ENCODE measurements at places on chromosomes 7 and 10.

- no peak for DNase-seq
Observed at GRCh38 chr10:109343293-109343692, 580.0 kb downstream of the XPNPEP1 start.

DNA sequence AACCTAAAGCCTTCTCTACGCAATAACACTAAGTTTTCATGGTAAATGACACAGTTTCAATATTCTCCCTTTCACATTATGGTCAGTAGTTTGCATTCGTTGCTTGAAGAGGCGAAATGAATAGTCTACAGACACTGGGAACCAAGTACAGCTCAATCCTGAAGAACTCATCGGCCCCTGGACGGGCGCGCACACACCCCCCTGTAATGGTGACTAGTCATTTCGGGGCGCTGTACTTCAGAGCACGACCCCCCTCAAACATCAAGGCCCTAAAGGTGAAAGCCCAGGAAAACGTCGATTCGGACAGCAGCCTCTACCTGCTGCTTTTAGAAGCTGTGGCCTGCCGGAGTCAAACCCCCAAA lies 1.0 kb downstream of the NT5C2 start:
- no peak for DNase-seq

DNA sequence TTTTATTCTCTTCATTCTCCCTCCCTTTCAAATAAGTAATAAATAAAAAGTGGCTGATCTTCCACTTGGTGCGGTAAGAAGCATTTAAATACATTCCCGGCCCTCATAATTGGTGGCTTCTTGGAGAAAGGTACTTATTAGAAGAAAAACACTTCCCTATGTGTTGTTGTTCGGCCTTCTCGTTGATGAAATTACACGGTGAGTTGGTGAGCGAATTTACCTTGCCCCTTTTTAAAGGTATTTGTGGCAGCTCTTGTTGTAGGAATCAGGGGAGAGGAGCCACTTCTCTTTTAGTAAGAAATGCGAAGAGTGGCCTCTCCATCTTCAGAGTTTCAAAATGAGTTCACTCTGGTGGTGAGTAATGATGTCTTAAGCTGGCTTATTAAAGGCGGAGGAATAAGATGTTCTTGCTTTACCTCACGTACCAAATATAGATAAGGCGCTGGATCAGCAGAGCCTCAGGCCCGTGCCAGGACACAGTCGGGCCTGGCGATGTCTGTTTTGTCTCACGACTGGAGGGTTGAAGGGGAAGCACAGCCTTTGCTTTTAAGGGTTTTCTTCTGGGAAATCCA lies 135.9 kb downstream of the CUX1 start:
- peak; percentile 21 for DNase-seq

- peak; percentile 23 for DNase-seq
Observed at GRCh38 chr10:24901686-24902399, 50.6 kb downstream of the PRTFDC1 start.

DNA sequence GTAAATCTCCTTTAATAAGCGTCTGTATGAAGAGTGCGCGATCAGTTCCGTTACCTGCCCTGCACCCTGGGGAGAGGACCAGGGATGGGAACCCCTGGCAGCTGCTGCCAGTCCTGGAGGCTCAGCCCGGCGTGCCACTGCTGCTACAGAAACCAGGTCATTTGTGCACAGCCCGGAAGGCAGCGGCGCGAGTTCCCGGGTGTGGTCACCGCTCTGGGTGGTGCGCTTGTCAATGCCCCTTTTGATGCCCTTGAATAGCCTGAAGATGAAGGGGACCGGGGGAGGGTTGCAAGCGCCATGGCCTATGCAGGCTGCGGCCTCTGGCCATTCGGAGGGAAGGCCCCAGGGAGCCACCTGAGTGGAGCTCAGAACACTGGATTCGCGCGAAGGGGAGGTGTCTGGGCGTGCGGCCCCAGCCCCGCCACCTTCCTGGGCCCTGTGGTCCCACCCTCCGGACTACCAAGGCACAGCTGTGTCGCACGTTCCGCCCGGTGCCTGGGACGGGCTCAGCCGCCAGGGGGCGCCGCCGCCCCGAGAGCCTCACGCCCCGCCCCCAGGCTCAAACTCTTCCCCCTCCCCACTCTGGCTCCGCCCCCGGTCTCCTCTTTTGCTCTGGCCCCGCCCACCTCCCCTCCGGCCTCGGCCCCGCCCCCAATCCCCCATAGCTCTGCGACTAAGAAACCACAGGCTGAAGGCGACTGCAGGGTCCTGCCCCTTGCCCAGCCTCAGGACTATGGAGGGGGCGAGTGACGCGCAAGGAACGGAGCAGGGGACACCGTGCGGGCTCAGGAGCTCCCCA lies 16.5 kb downstream of the AP5Z1 start:
- peak; percentile 82 for DNase-seq

Data from activated CD8-positive, alpha-beta T cell treated with anti-CD3 and anti-CD28 coated beads for 36 hours (primary cell).